ENCODE measurements at places on chromosomes 13 and 19. TPM values are rescaled to one million over a fixed set of nuclear protein-coding genes. Genes with fewer than 3 reads are reported as not detected.

DNA sequence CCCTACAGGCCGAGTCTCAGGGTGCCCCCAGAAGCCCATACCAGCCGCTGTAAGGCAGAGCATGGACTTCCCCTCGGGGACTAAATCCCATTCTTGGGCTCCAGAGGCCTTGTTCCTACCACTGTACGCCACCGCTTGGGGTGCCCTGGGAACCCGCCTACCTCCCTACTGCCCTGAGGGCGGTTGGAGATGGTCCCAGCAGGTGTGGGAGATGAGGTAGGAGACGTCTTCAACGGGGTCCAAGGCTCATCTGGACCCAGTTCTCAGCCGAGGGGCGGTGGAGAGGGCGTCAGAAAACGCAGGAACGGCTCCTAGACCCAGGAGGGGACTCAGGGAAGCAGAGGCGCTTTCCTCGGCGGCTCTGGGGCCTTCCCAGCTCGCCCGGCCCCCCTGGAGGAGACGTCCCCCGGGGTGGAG, 833 bp upstream of the ZIK1 start:
- DNase-seq, result no peak

- no peak for DNase-seq
Measured at GRCh38 chr19:12042893-12043292, 7.4 kb upstream of the ZNF433 start.

DNA sequence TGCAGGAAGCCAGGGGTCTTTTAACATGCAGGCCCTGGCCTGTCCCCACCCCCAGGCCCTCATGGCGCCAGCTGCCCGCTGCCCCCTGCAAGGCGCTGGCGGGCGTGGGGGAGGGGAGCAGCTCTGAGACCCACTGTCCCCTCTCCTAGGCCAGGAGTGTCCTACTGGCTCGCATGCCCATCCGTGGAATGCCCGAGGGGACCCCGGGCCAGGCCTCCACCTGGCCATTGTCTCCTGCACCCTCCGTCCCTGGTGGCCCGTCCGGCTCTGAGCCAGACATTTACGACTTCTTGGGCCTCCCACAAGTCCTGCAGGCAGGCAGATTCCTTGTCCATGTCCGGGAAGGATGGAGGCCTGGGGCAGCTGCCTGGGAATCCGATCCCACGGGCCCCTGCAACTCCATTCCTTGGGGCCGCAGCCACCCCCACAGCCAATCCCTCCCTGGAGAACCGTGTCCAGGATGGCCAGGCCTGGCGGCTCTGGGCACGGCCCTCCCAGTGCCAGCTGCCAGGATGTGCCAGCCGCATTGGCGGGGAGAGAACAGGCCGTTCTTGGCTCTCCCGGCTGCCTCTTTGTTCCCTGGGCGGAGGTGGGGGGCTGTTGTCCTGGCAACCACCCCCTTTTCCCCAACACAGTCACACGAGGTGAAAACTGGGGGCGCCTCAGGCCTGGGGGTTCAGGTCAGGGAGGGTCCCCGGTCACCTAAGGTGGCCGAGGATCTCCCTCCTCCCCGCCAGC, 10.5 kb upstream of the PLIN3 start:
- no peak for DNase-seq

GRCh38 chr13:77503398-77503797, 32.1 kb upstream of the SCEL start:
- no peak for DNase-seq

DNA sequence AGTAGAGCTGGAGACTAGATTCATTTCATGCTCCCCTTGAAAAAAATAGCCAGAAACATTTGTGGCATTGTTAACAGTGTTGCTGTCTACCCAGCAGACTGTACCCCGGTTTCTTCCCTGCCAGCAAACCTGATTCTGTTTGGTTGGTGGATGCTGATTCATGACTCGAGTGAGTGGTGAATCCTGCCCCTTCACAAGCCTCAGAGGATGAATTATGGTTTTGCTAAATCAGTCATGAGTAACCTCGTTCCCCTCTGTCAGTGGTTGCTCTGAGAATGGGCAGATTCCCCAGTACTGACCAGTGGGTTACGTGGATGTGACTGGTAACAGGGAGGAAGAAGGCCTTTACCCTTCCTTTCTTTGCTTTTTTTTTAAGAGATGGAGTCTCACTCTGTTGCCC, 10.1 kb downstream of the NLRP12 start:
- DNase-seq, result no peak

- peak; percentile 90 for DNase-seq
Measured at GRCh38 chr19:49361438-49362047, 673 bp downstream of the TEAD2 start.

The CCDC169 gene
- polyA plus RNA-seq, result 3.5 TPM

The CEACAM18 gene
- not detected for polyA plus RNA-seq

Measured in fibroblast of lung (primary cell).